ENCODE measurements at places on chromosomes 3 and 15. TPM values are rescaled to one million over a fixed set of nuclear protein-coding genes. Genes with fewer than 3 reads are reported as not detected.

Gene CCDC50
- polyA plus RNA-seq: 64.3 TPM

DNA sequence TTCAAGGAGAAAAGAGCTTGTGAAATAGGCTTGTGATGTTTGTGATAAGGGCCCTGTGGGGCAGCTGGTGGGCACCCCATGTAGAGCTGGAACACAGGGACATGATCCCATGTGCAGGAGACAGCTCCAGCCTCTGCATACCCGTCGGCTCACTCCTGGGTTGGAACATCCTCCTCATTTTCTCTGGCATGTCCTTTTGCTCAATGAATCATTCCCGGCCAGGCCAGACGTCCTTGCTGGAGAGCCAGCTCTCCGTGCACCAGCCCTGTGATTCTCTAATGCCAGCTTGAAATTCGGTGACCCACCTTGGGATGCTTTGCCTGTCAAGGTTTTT, 77.3 kb downstream of the SMAD3 start:
- no peak for DNase-seq

Gene GATM
- 304 TPM for polyA plus RNA-seq

GRCh38 chr3:94256888-94257813, 194.3 kb downstream of the NSUN3 start:
- no peak for DNase-seq

GRCh38 chr3:112365035-112365434, 32.1 kb downstream of the CD200 start:
- DNase-seq: no peak
